ENCODE measurements at places on chromosomes 6 and 20.

- DNase-seq, result no peak
Observed at GRCh38 chr6:88004707-88005106, 42.9 kb upstream of the SPACA1 start.

DNA sequence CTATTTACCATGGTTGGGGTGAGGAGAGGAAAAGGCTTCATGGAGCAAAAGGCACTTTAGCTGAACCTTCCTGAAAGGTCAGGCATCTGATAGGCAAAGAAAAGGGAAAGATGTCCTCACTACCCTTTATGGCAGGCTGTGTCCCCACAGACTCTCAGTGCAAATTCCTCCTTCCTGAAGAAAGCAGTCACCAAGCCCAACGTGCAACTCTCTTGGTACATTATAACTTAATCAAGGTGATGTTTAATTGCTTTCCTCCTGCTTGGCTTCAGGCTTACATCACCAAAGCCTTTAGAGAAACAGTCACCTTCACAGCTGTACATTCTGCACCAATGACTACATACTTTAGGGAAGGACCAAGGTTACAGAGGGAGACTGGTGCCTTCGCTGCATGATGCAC, 2.1 kb upstream of the CLIC5 start:
- no peak for DNase-seq

- DNase-seq, result no peak
Observed at GRCh38 chr6:17927705-17928104, 59.7 kb downstream of the KIF13A start.

DNA sequence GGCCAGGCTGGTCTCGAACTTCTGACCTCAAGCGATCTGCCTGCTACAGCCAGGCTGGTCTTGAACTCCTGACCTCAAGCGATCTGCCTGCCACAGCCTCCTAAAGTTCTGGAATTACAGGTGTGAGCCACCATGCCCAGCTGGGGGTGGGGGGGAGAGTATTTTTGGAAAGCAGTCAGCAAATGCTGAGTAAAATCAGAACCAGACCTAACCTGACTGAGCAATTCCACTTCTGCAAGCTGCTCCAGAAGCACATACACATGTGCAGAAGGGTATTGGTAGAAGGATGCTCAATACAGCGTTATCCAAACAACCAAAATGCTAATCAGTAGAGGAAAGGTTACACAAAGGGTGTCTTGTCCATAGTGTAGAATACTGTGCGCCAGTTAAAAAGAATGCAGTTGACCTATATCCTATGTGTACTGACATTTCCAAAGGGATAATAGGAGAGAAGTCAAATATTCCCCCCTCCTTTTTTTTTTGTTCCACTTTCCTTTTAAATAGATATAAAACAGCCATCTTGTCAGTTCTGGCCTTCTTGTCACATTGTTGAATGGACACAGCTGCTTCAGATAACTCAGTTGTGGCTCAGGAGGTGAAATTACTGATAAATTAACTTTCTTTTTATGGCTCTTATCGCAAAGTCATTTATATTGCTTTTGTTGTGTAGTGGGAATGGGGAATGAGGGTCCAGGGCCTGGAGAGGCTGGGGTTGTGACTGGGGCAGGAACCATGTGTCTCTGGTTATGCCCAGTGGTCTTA, 74.6 kb downstream of the DTD1 start:
- DNase-seq, result no peak

DNA sequence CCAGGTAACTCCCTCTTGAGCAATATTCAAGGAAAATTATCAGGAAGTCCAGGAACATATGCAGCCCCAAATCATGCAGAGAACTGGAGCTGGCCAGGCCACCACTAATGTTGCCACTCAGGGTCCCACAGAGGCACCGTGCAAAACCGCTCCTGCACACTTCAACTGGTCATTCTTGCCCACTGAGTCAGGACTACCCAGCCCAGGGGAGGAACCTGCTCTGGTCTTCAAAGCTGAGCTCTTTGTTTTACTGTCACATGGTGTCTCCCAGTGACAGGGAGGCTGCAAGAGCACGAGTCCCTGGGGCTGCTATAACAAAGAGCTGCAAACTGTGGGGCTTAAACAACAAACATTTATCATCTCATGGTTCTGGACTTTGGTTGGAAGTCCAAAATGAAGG, 336.0 kb upstream of the PRDM1 start:
- no peak for DNase-seq

DNA sequence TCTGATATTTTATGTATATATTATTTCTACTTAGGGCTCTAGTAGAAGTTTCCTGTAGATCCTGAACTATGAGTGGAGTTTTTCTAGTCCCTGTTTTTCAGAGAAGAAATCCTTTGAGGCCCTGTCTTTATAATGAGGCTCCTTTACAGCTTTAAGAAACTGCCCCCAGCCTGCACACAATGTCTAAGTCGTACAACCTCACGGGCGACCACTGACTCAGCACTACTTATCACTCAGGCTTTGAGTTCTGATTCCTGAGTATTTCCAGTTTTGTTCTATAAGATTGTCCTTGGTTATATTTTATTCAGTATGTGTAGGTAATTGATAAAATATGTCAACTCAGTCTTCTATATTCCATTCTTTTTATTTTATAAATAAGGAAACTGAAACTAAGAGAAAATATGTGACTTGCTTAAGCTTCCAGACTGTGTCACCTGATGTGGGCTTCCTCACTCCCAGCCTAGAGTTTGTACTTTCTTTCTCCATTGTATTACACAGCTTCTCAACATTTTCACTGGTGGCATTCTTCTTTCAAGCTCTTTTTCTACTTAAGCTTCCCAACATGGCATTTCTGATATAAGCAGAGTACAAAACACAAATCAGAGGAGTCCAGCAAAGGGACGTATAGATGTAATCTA, 167.0 kb downstream of the TBX18 start:
- DNase-seq, result no peak

Measured in stimulated activated CD4-positive, alpha-beta T cell treated with anti-CD3 and anti-CD28 coated beads, TNF-alpha, amount 100 ng/mL, for 24 hours (primary cell).